ENCODE measurements at places on chromosomes 6 and 20.
A peak's percentile ranks its signal among the peaks of the same experiment; 100 is the strongest.

DNA sequence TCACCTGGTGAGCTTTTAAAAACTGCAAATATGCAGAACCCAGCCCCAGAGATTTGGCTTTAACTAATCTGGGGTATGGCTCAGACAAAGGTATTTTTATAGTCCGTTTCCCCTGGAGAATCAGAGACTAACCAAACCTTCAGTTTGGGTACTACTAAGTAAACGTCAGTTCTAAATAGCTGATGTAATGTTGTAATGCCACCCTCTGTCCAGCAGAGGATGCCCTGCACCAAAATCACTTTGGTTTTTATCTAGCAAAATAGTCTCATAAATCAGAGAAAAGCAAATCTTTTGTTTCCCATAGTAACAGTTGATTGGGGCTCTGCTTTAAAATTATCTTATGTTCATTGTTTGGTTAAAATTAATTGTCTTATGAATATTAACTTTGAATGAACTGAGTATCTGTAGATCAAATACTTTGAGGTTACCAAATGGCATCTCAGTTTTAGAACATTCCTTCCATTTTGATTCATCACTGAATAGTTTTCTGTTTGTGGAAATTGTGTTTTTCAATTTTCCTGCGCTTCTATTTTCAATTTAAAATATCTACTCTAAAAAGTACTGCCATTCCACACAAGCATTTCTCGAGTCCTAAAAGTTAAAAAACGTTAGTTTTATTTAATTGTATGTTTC lies 278.3 kb upstream of the PLCB4 start:
- peak; percentile 10 for DNase-seq

DNA sequence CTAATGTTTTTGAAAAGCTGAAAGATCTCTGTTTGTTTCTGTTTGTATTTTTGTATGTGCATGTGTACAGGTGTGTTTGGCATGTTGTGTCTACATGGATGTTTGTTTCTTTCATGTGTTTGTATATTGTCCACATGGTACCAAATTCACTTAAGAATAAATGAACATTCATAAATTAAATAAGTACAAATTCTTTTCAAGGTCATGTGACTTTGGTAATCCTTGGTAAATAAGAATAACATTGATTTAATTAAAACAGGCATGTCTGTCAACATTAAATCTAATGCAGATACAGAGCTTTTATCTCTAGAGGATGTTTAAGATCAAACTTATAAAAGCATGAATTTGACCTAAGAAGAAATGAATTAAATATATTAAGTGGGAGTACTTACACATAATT lies 219.8 kb upstream of the EPHA7 start:
- DNase-seq = no peak

GRCh38 chr20:667351-668034 lies 8.1 kb downstream of the SCRT2 start:
- peak; percentile 15 for DNase-seq

- peak; percentile 41 for DNase-seq
Observed at GRCh38 chr20:50475681-50476292, 34.4 kb upstream of the PTPN1 start.

GRCh38 chr20:11808841-11809240 lies 108.9 kb upstream of the BTBD3 start:
- DNase-seq = peak; percentile 62

DNA sequence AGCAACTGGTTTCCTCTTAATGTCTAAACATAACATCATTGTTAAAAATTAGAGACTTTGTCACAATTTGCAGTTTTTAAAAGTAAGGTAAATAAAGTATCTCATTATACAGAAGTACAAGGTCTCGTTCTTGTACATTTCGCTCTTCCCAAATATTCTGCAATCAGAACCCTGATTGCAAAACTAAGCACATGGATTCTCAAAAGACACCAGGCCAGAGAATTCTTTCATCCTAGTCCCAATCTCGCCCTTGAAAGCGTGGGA lies 355 bp upstream of the AKAP7 start:
- DNase-seq = no peak

GRCh38 chr20:63054681-63055240 lies 48.0 kb upstream of the BHLHE23 start:
- no peak for DNase-seq

GRCh38 chr6:36660771-36661471 lies 17.6 kb upstream of the CDKN1A start:
- no peak for DNase-seq

DNA sequence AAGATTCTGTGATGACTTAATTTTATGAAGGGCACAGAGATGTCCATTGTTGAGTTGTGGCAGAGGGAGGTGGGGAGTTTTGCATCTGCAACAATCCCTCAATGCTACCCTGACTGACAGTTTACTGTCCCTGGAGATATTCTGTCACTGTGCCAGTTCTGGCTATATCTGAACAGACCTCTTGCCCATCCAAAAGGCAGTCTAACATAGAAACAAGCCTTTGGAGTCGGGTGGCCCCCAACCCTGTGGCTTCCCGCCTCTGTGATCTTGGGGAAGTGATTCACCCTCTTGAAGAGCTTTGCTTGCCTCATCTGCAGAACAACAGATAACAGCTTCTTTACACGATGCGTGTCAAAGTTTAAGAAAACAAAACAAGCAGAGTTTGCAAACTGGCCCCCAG lies 3.8 kb upstream of the E2F1 start:
- peak; percentile 42 for DNase-seq

- no peak for DNase-seq
Observed at GRCh38 chr6:150883521-150883920, 18.0 kb downstream of the MTHFD1L start.

DNA sequence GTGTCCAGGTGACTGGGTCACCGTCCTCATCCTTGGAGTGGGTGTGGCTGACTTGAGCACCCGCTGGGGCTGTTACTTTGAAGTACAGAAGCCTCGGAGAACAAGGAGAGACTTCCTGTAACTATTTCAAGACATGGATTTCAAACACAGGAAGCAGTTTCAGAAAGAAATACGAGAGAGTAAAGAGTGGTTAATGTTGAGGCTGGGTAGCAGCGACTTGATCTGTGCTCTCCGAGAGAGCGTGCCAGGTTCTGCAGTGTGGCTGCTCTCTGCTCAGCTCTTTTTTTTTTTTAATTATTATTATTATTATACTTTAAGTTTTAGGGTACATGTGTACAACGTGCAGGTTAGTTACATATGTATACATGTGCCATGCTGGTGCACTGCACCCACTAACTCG lies 17.5 kb upstream of the EFCAB8 start:
- DNase-seq = no peak

- no peak for DNase-seq
Observed at GRCh38 chr6:126608681-126609080, 268.8 kb downstream of the CENPW start.

DNA sequence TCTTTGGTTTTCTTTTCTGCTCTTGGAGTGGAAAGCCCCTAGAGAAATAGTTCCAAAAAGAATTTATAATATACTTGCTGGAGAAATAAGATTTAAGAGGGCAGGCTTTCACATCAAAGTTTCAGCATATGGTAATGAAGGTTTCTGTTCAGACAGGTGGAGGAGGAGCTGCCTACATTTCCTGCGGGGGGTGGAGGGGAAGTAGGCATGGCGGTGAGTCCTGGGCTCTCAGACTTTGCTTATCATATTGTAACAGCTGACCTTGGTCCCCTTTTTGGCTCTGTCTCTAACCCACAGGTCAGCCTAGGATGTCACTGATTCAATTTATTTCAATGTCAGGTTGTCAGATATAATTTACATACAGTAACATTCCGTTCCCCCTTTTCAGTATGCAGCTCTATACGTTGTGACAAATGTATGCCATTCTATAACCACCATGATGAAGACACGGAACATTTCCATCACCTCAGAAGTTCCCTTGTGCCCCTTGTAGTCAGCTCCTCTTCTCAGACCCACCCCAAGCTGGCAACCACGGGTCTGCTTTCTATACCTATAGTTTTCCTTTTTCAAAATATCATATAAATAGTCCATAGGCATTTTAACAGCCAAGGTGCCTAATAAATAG lies 77.6 kb upstream of the GGTLC1 start:
- DNase-seq = no peak

DNA sequence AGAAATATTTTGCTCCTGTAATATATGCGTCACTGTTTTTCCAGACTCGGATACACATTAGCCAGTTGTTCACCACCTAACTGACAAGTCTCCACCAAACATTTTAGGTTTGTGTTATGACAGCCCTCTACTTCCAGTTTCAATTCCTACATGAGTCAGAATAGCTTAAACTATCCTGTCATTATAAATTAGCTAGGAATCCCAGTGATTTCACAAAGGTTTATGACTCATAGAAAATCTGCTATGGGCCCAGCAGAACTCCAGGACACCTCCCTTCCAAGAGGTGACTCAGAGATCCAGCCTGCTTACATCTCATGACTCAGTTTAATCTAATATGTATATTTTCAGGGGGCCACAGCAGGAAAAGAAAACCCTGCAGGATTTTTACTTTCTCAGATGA lies 17.4 kb upstream of the PLCB4 start:
- DNase-seq = peak; percentile 89

All from MG63 (cell line).